ENCODE measurements at places on chromosomes 7 and 10. TPM values are rescaled to one million over a fixed set of nuclear protein-coding genes. Genes with fewer than 3 reads are reported as not detected.

The ASAH2B gene
- total RNA-seq: 2.5 TPM

The SUN3 gene
- not detected for total RNA-seq

The CD36 gene
- total RNA-seq: 288 TPM

The SVIL gene
- total RNA-seq: 49.7 TPM

The EVX1 gene
- not detected for total RNA-seq

The TLL2 gene
- 0.06 TPM for total RNA-seq

The FAM107B gene
- 76.3 TPM for total RNA-seq

The LEP gene
- not detected for total RNA-seq

The ODAD2 gene
- total RNA-seq: 1.0 TPM

The AMPH gene
- 0.50 TPM for total RNA-seq

The ALOX5 gene
- not detected for total RNA-seq

The ACTR3C gene
- total RNA-seq: 5.4 TPM

The RET gene
- not detected for total RNA-seq

The GPR15LG gene
- not detected for total RNA-seq

The HKDC1 gene
- 0.16 TPM for total RNA-seq

The RGR gene
- not detected for total RNA-seq

The FEZF1 gene
- total RNA-seq: not detected

The C1QL3 gene
- total RNA-seq: under 0.01 TPM

The LOXL4 gene
- total RNA-seq: 1.5 TPM

Data from bladder microvascular endothelial cell (primary cell).